Amniotic stem cell (primary cell): ENCODE measurements at places on chromosomes 2 and 18.

DNA sequence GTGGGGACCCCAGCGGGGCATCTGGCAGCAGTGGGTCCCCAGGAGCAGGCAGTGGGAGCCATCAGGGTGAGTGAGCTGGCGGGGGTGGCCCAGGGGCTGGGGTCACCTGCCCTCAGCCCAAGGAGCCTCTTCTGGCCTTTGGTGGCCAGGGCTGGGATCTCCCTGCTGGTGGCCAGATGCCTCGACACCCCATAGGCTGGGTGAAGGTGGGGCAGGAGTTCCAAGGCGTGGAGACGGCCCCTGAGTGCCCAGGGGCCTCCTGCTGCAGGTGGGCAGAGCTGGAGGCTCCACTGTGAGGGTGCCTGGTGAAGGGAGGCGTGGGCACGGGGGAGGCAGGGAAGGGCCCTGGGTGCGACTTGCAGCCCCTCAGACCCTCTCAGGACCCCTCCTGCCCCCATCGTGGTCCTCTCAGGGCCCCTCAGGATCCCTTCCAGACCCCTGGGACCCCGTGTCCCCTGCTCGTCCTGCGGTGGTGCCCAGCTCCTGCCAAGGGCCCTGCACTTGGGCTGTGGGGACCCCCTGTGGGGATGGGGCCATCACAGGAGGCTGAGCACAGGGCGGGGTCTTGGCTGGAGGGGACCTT, 5.0 kb upstream of the GPR35 start:
- no peak for DNase-seq

GRCh38 chr2:130972410-130972809, 120.8 kb downstream of the FAM168B start:
- no peak for DNase-seq

- no peak for DNase-seq
Observed at GRCh38 chr2:33495683-33496082, 19.2 kb downstream of the RASGRP3 start.

DNA sequence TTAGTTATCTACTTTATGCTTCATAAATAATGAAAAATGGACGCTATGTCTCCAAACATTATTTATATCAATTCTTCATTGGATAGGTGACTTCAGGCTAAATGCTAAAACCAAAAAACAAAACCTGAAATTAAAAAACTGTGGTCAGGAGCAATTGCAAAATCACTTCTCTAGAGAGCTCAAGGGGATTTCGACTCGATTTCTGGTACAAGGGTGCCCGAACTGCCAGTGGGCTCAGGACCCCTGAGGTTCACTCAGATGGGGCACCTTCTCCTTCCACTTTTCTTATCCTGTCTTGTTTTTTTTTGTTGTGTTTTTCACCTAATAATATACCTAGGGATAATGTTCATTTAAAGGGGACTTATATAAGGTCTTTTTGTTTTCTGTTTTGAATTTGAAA, 65.8 kb upstream of the CELF4 start:
- no peak for DNase-seq

GRCh38 chr2:145460112-145460511, 940.2 kb upstream of the ZEB2 start:
- DNase-seq = no peak

DNA sequence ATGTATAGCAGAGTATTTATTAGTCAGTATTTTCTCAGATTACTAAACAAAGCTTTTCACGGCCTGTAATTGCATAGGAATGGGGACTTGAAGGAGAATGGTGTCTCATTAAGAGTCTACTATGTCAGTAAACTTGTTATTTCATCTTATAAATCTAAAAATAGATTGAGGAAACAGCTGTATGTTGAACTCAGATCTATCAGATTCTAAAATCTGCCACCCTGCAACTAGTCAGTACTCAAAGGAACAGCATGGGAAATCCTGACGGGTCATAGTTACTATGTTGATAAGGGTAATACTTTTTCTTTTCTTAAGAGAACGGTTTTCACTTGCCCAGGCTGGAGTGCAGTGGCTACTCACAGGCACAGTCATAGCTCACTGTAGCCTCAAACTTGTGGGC, 70.2 kb upstream of the EMILIN2 start:
- no peak for DNase-seq

- DNase-seq = no peak
Observed at GRCh38 chr2:224908818-224909217, 133.4 kb downstream of the DOCK10 start.

GRCh38 chr2:164485541-164485940, 135.7 kb downstream of the GRB14 start:
- no peak for DNase-seq
